WTC11 (cell line): ENCODE measurements at places on chromosomes 2 and 18. TPM values are rescaled to one million over a fixed set of nuclear protein-coding genes. Genes with fewer than 3 reads are reported as not detected.
A peak's percentile ranks its signal among the peaks of the same experiment; 100 is the strongest.

DNA sequence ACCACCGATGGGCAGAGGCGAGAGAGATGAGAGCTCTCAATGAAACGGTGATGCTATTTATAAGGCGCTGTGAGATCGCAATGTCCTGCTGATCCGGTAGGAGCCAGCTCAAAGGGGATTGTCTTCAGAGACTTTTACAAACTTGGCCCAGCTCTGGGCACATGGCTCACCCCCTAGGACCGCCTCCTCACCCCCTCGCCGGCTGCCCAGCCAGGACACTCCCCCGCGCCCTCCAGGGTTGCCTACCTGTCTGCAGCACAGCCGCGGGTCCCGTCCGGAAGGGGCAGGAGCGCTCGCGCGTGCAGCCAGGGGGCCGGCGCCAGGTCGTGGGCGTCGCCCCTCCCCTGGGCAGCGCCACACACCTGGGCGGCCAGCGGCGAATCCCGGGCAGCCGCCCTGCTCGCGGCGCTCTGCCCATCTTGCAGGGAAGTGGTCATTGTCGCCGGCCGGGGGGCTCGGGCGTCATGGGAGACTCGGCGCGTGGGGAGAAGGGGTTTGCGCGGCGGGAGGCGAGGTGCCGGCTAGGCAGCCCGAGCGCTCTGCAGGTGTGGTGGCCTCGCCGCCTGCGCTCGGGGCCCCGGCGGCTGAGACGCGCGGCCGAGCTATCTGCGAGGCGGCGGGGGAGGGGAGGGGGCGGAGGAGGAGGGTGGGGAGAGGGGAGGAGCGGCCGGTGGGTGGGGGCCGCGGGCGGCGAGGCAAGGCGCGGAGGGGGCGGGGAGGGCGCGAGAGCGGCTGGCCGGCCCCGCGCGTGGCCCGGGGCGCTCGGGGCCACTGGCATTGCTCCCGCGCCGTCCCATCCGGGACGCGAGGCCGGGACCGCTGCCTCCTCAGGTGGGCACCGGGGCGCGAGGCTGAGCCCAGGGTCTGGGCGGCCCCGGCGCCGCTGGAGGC, at the start of gene GRB14:
TSS of gene GRB14 (minus strand) at position 610 of the 891 bp plus-strand sequence. CDS start at position 437, 173 bp downstream.
- DNase-seq, result peak; percentile 80

- DNase-seq, result no peak
Observed at GRCh38 chr2:235468978-235469655, 24.7 kb upstream of the AGAP1 start.

The CFC1 gene
- not detected in 3 replicates for total RNA-seq

- DNase-seq, result no peak
Observed at GRCh38 chr2:88563129-88563528, 64.1 kb downstream of the EIF2AK3 start.

The MATN3 gene
- total RNA-seq, result 6.3 to 9.1 TPM (median 8.6 TPM) in 3 replicates

The AP1S3 gene
- total RNA-seq, result 12.2 to 17.4 TPM (median 15.8 TPM) in 3 replicates

- no peak for DNase-seq
Observed at GRCh38 chr2:121348128-121348740, 63.2 kb upstream of the TFCP2L1 start.

- DNase-seq, result no peak
Observed at GRCh38 chr2:196809260-196809659, at the start of gene C2orf66. TSS of gene C2orf66 (minus strand) at chr2:196809355. CDS start at chr2:196809336, 19 bp downstream.

GRCh38 chr2:31238906-31239592, 5.1 kb downstream of the EHD3 start:
- no peak for DNase-seq

GRCh38 chr2:46939626-46940359, 24.2 kb upstream of the MCFD2 start:
- DNase-seq, result no peak

The RETREG2 gene
- 50.2 to 60.2 TPM (median 52.8 TPM) in 3 replicates for total RNA-seq

The OR6B2 gene
- not detected in 3 replicates for total RNA-seq

DNA sequence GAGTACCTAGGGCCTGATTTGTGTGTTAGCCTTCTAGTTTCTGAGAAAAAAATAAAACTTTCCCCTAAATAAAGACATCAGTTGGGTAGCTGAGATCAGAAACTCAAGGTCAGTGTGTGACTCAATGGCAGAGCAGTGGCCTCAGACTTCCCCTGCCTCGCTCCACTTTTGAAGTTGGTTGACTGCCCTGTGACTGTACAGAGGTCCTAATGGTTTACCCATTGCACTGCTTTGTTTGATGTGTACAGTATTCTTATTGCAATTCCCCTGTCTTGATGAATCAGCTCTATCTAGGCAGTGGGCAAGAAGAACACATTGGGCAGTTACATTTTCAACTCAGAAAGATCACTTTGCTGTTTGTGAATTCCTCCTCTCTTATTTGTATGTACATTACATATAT, 315.7 kb downstream of the KCNS3 start:
- no peak for DNase-seq

DNA sequence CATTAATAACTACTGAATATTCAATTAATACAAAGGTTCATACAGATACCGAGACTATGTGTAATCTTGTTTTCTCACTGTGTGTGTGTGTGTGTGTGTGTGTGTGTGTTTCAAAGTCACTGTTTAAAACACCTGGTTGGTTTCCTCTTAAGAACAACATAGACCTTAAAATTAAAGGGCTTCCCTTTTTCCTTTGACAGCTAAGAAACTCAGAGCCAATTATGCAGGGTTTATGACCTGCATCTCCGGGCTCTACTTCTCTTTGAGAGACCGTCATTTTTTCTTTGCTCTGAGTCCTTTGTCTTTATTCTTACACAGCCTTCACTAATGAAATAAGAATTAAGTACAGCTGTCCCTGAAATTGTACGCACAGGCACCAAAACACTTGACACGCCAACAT, 145.6 kb downstream of the HDAC4 start:
- DNase-seq, result no peak

DNA sequence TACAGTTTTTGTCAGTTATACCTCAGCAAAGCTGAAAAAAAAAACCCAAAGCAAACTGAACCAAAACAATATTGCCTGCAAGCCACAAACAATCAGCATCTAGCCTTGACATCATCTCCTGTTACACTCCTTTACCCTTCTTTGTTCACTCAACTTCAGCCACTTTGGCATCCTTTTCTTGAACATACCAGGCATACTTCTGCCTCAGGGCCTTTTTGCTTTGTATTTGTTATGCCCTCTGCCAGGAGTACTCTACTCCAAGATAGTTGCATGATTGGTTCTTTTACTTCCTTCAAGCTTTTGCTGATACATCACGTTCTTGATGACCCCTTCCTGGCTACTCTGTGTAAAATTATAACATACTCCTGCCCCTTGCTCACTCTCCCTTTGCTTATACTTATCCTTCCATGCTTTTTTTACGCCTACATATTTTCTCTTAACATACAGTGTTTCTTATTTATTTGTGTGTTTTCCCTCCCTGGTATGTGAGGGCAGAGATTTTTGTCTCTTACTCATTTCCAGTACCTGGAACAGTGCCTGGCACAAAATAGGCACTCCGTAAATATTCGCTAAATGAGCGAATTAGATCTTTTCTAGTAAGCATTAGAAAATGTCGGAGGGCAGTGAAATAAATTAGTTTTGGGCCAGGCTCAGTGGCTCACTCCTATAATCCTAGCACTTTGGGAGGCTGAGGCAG, 12.7 kb downstream of the ABI2 start:
- no peak for DNase-seq

DNA sequence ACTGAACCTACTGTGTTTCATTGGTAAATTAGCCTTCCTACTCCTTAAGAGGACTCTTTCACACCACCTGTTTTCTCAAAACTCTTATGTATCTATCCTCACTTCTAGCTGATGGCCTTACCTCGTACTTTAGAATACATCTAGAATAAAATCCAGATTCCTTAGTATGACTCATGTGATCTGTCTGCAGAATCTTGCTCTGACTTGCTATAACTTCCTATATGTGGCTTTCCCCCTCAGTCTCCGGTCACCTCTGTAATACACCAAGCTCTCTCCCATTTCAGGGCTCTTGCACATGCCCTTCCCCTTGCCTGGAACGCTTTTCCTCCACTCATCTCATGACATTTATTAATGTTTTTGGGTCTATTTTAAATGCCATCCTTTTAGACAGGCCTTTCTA, 95.6 kb upstream of the LHCGR start:
- DNase-seq, result no peak

The NOL4 gene
- total RNA-seq, result 0.57 to 1.4 TPM (median 1.2 TPM) in 3 replicates

DNA sequence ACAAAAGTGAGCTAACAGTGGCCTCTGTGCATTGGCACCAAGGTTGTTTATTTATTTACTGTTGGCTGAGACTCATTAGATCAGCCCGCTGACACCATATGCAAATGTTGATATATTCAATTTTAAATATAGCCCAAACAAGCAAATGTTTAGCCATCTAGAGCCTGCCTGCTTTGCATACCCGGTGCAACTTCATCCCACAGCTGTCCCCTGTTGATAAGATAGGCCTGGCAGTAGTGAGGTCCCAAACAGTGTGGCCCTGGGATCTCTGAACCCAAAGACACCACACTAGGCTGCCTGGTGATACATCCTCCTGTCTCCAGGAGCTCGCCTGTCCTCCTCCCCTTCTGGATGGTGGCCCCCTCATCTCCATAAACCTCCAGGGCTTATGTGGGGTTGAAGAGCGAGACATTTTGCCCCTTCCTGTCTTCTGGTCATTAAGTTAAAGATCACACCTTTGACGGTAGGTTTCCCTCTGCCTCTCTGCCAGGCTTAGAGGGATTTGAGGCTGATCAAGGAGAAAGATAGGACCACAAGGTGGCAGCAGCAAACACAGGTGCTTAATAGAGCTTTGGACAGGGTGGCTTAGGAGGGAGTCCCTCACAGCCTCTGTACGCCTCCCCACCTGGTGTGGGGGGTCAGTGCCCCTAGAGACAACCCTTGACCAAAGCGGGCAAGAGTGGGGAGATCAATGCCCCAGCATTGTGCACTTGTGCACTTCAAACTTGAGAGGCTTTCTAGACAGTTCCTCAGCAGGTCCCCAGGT, 23.7 kb upstream of the MYO5B start:
- peak; percentile 32 for DNase-seq

DNA sequence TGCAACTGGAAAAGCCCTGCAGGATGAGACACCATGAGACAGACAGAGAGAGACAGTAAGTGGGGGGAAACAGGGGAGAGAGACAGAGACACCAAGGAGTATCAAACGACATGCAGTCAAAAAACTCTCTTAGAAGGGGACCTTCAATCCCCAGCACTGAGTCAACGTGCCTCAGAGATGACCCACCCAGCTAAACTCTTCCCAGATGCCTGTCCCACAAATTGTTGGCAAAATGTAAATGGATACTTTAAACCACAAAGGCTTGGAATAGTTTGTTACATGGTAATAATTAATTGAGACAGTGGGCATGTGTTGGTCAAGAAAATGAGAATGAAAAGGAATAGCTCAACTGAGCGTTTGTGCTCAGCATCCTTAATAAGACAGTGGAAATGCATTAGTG, 98.3 kb downstream of the GRB14 start:
- DNase-seq, result no peak

GRCh38 chr2:220315098-220315823, 687.8 kb downstream of the SLC4A3 start:
- DNase-seq, result no peak
